ENCODE measurements at places on chromosomes 7 and 10.

- no peak for DNase-seq
These were observed 466.3 kb downstream of the SEMA3D start for GRCh38 chr7:84720456-84721097.

DNA sequence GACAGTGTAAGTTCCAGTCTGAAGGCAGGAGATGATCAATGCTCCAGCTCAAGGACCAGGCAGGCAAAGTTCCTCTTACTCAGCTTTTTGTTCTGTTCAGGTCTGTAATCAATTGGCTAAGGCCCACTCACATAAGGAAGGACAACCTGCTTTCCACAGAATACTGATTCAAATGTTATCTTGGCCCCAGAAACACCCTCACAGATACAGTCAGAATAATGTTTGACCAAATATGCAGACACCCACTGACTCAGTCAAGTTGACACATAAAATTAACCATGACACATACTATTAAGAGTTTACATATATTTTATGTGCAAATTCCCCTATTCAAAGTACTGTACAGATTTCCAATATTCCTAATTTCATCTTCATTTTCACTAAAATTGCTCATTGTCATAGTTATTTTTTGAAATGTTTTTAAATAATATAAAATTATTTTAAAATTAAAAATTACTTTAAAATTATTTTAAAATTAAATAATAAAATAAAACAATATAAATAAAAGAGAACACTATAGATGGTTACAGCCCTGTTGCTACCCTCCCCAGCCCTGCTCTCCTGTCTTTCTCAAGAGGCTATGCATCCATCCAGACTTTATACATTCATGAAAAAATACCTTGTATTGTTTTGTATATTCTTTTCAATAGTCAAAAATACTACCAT is 59.4 kb downstream of the RAB11FIP2 start:
- no peak for DNase-seq

- DNase-seq = no peak
These were observed 340.8 kb upstream of the KLF6 start for GRCh38 chr10:4125776-4126175.

- no peak for DNase-seq
These were observed 79.7 kb upstream of the OGDHL start for GRCh38 chr10:49841615-49842332.

- no peak for DNase-seq
These were observed 27.7 kb upstream of the LRRD1 start for GRCh38 chr7:92206672-92207071.

GRCh38 chr10:59965899-59966650 is 59.7 kb upstream of the CCDC6 start:
- DNase-seq = no peak

DNA sequence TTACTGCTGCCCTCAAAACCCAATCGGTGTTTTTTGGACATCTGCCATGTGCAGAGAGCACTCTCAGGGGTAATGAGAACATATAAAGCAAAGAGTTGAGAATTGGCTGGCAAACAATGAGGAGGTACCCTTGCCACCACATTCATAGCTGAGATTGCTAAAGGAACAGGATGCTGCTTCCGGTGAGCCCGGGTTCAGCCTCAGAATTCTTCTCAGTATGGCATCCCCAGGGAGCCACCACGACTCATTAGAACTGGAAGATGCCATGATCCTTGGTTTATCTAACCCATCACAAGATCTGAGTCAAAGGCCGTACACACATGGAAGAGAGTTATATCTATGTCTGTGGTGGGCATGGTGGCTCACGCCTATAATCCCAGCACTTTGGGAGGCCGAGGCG is 174.4 kb downstream of the ARID5B start:
- no peak for DNase-seq

DNA sequence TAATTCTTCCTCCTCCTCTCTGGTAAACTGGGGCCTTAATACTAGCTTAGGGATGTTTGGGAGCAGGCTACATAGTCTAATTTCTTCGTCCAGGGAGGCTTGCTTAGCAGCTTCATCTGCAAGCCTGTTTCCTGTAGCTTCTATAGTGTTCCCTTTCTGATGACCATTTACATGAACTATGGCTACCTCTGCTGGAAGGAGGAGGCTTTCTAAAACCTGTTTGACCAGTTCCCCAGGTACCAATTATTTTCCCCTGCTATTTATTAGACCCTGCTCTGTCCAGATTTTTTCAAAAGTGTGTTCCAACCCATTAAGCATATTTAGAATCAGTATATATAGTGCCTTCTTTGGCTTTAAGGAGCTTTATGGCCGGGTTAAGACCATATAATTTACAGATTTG is 38.8 kb upstream of the DNAH11 start:
- no peak for DNase-seq

GRCh38 chr7:29122759-29123158 is 23.6 kb downstream of the CPVL start:
- DNase-seq = no peak

GRCh38 chr7:58086871-58087535 is 637.0 kb downstream of the ZNF716 start:
- no peak for DNase-seq

GRCh38 chr10:35300063-35300699 is 36.1 kb upstream of the CCNY start:
- DNase-seq = no peak

GRCh38 chr7:99644431-99644830 is 27.7 kb downstream of the ZSCAN25 start:
- DNase-seq = no peak

- no peak for DNase-seq
These were observed 205.2 kb downstream of the GFRA1 start for GRCh38 chr10:116067825-116068224.

GRCh38 chr7:452791-453455 is 66.7 kb downstream of the PDGFA start:
- no peak for DNase-seq

DNA sequence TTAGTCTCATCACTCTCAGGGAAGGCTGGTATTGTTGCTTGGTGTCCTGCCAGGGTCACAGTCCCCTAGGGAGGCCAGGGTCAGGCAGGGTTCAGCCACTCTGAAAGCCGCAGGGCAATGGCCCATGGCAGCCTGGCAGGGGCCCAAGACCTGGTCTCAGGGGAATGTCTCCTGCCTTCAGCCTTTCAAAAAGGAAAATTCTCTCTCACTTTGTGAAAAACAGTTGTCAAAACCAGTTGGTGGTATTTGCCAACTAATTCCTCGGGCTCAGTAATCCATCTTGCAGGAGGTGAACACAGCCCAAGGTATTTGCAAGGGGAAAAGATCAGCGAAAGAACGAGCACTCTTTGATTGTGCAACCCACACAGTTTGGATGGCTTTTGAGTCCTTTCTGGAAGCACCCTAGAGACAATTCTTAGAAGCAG is 101.5 kb downstream of the JCAD start:
- no peak for DNase-seq

DNA sequence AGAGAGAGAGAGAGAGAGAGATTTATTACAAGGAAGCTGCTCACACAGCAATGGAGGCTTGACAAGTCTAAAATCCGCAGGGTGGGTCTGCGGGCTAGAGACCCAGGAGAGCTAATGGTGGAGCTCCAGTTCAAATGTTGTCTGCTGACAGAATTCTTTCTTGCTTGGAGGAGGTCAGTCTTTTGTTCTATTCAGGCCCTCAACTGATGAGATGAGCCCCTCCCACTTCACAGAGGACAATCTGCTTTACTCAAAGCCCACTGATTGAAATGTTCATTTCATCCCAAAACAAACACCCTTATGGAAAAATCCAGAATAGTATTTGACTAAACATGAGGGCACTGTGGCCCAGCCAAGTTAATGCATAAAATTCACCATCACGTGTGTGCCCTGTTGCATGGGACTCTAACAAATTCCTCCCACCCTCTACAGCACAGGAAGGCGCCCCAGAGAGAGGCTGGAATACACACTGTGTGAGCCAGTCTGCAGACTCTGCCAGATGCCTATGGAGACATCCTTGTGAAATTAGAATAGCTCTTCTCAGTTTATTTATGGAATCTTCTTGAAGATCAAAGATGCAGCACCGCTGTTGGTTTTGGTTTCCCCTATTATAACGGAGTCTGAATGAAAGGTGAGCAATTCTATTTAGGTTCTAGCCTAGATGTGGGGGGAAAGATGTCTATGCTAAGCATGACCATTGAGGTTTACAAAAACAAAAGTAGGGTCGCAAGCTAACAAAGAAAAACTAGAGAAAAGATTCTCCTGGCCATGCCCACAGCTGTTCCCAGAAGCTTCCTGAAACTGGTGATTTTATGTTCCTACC is 123.0 kb upstream of the SFMBT2 start:
- DNase-seq = no peak

DNA sequence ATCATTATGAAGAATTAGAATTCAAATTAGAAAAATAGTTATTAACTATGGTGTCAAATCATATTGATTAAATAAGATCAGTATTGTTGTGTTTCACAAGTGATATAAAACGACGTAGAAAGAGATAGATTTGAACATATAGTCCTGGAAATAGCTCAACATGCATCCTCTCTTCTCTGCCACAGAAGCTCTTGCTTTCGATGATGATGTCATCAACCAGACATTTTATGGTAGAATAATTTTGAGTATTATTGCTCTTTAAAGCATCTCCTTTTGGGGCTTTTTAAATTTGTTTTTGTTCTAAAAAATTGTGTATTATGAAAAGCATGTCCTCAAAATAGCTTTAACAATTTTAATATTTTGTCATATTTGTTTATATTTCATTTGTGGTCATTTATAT is 95.0 kb downstream of the DGKB start:
- DNase-seq = no peak

DNA sequence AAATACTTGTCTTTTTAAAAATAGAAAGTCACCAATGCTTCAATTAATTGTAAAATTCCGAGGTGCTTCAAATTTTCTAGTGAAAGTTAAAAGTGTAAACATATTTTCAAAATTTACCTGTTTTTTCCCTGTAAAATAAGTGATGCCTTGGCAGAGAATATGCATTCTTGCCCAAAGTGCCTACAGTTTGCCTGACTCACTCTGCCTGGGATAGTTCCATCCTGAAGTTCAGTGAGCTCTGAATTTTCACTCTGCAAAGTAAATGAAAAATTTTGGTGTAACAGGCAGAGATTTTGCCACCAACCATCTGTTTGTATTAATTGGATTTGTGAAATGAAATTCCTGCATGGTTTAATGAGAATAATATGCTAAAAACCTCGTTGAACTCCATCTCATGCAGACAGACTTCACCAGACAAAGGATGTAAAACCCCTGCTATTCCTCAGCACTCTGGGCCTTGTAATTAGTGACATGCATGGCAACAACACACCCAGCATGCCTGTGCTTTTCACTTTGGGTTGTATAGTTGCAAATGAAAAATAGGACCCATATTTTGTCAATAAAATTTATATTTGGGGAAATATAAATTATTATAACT is 117.4 kb upstream of the GNAI1 start:
- no peak for DNase-seq

DNA sequence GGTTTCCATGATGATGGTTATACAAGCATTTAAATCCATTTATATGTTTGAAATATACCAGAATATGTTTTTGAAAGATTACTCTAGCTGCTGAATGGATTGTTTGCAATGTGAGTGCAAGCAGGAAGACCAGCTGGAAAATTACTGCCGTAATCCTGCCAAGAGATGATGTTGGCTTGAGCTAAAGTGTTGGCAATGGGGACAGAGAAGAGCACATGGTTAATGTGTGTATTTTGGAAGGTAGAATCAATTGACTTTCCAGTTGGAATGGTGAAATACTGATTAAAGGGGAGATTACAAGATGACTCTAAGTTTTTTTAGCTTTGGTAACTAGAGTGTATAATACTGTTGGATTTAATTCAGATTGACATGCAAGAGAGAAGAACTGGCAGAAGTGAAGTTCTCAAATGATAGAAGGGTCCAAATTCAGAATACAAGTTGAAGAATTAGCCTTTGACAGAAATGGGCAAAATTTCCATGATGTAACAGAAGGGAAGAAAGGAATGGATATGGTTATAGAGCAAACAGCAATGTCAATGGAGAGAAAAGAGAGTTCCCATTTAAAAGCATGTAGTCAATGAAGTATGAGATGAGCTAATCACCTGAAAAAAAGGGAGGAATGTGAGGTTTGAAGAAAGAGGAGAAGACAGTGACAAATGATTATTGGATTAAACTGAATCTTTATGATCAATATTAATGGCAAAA is 422.0 kb downstream of the CDC14C start:
- no peak for DNase-seq

- DNase-seq = no peak
These were observed 23.2 kb upstream of the ZNF32 start for GRCh38 chr10:43671659-43672531.

- no peak for DNase-seq
These were observed 7.5 kb downstream of the DUSP5 start for GRCh38 chr10:110505130-110505770.

DNA sequence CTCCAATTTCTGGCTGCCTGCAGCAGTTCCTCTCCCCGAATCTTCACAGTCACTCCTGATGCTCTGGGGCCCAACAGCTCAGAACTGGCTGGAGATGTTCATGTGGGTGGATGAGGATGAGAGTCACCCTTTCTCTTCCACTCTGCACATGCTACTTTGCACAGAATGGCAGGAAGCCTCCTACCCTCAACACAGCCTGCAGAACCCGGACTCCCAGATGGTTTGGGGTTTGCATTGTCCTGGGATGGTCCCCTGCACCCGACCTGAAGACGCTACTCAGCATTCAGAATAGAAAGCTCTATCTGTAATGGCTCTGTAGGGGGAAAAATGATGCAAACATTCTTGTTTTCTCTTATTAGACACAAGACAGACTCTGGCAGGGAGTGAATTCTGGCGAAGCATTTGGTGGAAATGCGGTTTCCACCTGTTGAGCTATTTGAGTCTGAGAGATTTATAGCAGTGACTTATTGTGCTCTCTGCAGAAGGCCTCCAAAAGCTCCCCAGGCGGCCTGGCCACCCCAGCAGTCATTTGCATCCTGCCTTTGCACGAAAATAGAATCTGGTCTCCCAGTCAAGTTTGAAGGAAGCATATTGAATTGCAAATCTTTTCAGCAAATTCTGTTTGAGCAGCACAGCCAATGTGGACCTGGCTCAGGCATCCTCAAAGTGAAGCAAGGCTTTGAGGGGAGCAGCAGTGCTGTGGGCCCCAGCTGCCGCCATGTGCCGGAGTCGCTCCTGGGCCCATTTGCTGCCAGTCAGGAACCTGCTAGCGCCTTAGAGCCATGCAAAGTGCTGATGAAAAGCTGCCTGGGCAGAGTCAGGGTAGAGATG is 309.3 kb downstream of the TCERG1L start:
- DNase-seq = no peak

GRCh38 chr10:80149123-80149522 is 16.6 kb downstream of the PLAC9 start:
- no peak for DNase-seq

DNA sequence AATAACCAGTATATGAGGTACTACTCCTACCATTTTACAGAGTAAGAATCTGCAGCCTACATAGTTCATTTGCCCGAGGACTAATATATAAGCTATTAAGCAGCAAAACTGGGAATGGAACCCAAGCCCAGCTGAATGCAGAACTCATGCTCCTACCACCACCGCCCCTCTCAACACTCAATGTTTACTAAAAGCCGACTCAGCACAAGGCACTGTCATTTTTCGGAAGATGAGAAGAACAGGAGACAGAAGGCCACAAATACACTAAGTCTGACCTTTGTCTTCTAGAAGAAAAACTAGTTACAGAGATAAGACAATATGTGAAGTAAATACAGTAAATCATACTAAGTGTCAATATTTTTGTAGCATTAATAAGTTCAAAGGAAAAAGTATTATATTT is 40.6 kb upstream of the SLIT1 start:
- no peak for DNase-seq
